Activated T-cell treated with anti-CD3 and anti-CD28 coated beads, Interleukin-2, amount 50 U/mL, for 4 hours (primary cell): ENCODE measurements at places on chromosomes 6 and 20.

- no peak for DNase-seq
Measured at GRCh38 chr6:169926617-169927417, 175.4 kb downstream of the ERMARD start.

DNA sequence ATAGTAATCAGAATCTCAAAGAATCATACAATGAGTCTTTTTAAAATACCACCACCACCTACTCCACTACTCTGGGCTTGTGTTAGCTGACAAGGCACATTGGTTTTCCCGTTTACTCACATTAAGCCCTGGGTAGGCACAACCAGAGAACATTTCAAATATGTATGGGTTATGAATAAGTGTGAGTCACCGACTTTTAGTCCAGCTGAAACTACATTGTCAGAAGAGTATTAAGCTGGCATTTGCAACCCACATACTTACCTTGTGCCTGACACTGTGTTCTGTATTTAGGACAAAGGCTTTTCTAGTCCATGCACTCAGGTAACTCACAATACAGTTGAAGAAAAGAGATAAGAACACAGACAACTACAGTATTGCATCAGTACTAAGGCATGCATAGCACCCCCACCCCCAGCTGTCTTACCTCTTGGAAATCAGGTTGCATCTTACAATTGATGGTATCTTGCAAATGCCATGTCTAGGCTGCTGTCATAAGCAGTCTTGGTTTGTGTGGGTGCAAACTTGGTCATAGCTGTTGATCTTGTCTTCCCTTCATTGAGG is 40.3 kb upstream of the AHI1 start:
- DNase-seq: peak; percentile 7

GRCh38 chr20:63048516-63049190 is 41.9 kb upstream of the BHLHE23 start:
- DNase-seq: no peak

DNA sequence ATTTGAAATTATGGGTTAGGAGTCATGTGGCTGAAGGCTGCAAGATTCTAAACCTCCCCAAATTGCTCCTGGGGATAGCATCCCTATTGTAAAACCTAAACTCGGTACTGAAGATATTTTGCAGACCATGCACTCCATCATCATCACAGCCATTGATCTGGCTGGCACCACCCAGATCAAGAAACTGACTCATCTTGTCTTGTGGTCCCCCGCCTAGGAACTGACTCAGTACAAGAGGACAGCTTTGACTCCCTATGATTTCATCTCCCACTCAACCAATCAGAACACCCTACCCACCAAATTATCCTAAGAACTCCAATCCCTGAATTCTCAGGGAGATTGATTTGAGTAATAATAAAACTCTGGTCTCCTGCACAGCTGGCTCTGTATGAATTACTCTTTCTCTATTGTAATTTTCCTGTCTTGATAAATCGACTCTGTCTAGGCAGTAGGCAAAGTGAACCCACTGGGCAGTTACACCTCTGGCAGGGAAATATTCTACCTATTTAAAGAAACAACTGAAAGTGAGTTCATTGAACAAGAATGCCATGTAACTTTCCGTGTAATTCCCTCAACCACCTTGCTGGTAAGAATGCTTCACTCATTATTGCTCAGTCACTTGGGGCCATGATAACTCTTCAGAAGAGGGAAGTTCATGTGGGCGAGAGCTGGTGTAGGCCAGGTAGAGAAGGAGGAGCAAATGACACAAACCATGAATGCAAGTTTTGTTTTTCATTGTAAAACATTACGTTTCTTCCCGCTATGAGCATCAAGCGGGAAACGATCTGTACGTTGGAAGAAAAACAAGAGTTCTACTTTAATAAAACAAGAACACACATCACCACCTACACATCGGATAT is 602.9 kb upstream of the ARID1B start:
- no peak for DNase-seq

- no peak for DNase-seq
Measured at GRCh38 chr20:2386516-2387179, 5.9 kb downstream of the TGM6 start.

- no peak for DNase-seq
Measured at GRCh38 chr6:81088145-81088544, 664.3 kb downstream of the TENT5A start.

DNA sequence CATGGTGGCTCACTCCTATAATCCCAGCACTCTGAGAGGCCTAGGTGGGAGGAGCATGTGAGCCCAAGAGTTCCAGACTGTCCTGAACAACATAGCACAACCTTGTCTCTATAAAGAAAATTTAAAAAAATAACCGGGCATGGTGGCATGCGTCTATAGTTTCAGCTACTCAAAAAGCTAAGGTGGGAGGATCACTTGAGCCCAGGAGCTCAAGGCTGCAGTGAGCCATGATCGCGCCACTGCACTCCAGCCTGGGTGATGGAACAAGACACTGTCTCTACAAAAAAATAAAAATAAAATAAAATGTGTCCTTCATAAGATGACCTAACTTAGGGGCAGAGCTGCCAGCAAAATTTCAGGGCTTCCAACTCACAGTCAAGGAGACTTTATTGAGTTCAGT is 12.6 kb downstream of the ID4 start:
- no peak for DNase-seq

DNA sequence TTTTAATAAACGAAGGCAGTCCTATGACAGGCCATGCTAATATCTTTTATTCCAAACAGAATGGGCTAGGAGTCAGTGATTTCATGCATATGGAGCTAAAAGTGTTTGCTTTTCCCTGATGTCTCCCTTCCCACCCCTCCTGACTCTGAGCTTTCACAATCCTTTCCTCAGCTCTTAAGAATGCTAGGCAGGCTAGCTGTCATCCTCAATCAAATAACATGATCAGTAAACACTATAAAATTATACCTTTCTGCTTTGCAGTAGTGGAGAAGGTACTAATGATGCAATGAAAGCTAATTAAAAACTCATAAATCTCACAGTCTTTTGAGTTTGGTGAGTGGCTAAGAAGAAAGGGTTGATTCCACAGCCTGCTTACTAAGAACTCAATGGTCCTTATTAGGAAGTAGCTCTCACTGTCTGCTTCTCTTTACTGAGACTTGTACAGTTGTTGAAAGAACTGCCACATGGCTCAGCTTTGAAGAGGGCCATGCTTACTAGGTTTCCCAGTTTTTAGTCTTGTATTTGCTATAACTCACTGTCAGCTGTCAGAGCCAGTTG is 250.9 kb upstream of the JAG1 start:
- no peak for DNase-seq

- DNase-seq: no peak
Measured at GRCh38 chr6:163533443-163533842, 118.9 kb downstream of the QKI start.

DNA sequence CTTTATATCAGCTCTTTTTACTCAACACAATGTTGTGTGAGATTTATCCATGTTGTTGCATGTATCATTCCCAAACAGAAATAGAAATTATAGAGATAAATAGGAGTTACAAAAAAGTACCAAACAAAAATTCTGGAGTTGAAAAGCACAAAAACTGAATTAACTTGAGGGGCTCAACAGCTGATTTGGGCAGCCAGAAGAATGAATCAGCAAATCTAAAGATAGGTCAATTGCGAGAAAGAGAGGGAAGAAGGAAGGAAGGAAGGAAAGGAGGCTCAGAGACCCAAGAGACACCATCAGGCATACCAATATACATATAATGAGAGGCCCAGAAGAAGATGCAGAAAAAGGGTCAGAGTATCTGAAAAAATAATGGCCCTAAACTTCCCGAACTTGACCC is 98.9 kb downstream of the ATG5 start:
- no peak for DNase-seq

DNA sequence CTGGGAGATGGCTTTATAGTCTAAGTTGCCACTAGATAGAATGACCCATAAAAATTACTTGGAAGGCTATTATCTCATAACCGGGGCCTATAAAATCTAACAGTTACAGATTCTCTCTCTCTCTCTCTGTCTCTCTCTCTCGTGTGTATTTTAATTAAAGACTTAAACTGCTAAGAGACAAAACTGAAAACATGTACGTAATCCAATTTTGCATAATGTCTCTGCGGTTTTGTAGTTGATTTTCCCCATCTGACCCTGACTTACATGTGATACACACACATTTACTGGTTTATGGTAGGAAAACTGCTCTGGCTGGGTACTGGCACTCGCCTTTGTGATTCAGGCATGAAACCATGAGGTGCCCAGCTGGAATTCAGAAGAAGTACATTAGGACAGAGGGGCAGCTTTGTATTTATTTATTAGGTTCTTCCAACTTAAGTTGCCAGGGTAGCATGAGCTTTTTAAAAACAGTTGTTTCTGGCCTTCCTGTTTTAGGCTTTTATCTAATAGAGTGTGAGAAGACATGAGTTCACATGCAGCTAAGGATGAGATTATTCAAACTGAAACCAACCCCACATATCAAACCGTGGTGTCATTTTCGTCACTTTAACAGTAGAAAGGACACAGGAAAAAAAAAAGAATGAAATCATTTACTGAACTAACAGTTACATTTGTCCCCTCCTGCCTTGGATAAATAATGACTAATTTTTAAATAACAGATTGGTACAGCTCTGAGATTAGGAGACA is 182.5 kb downstream of the GMPR start:
- peak; percentile 34 for DNase-seq

- no peak for DNase-seq
Measured at GRCh38 chr6:22383016-22383415, 86.2 kb upstream of the PRL start.

DNA sequence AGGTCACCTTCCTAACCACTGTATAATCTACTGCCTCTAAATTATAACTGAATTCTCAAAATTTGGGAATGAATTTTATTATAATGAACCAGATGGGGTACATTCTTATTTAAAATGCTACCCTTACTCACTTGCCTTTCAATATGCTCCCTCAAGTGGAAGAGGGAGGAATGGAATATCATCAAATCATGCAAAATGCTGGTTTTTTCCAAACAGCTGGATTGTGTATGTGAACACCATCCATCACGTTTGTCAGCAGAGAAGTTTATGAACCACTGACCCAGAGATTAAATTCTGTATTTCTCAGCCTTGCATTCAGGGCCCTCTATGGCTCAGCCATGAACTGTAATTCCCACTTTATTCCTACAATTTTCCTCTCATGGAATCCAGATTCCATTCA is 40.5 kb downstream of the CBLN4 start:
- no peak for DNase-seq

- DNase-seq: no peak
Measured at GRCh38 chr6:25670793-25671513, 18.9 kb downstream of the SCGN start.

DNA sequence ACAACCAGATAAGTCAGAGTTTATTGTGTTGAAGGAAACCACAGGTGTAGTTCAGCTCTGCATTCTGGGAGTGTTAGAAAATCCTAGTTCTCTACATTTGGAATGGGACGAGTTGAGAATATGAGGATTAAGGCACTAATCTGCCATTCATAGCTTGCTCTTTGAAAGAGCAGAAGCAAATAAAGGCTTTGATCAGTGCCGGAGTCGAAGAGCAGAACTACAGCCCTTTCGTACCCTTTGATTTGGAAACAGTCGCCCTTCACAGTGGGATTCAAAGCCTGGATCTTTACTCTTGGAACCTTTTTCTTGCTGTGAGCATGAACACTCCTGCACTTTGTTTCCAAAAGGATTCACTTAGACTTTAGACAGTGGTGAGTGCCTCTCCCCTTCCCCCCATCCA is 523.9 kb upstream of the POU3F2 start:
- no peak for DNase-seq

GRCh38 chr20:18692447-18692846 is 104.6 kb downstream of the DTD1 start:
- no peak for DNase-seq

DNA sequence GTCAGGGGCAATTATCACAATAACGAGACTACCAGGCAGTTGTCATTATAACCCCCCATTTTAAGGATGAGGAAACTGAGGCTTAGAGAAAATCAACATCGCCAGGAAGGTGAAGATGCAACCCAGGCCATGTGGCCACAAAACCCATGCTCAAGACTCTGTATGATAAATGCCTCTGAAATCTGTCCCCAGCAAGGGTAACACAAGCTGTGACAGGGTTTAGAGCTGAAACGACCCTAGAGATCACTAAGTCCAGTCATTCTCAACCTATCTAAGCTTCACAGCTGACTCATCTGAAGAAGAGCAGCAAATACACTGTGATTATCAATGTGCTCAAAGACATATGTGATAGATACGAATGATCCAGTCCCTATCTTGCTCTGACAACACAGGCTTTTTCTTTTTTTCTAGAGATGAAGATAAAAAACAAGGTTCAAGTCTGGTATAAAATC is 47.0 kb downstream of the ARHGAP18 start:
- no peak for DNase-seq

DNA sequence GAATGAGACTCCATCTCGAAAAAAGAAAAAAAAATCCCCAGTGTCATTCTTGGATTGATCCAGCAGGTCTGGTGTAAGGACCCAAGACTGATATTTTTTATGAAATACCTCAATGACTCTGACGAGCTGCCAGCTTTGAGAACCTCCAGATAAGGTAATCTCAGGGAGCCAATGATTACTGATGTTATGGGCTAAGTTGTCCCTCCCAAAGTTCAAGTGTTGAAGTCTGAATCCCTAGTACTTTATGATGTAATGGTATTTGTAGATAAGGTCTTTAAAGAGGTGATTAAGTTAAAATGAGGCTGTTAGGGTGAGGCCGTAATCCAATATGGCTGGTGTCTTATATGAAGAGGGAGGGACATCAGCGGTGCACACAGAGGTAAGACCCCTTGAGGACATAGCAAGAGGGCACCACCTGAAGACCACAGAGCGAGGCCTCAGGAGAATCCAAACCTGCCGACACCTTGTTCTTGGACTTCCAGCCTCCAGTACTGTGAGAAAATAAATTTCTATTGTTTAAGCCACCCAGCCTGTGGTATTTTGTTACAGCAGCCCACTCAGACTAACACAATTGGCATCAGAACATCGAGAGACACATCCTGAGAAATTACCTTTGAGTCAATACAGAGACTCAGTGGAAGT is 19.7 kb upstream of the DDO start:
- DNase-seq: no peak

DNA sequence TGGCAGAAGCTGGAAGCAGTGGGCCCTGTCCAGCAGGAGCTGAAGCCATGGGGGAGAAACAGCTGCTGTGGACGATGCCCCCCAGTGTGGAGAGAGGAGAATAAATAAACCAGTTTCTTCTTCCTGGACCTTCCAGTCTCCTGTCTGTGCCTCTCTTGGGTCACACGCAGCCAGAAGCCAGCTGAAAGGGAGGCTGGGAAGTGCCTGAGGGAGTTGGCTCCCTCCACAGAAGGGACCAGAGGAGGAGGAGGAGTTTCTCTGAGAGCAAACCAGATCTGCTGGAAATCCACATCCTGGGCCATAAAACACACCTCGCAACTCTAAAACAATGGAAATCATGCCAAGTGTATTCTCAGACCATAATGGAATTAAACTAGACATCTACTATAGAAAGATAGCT is 577.0 kb downstream of the CDH26 start:
- no peak for DNase-seq

DNA sequence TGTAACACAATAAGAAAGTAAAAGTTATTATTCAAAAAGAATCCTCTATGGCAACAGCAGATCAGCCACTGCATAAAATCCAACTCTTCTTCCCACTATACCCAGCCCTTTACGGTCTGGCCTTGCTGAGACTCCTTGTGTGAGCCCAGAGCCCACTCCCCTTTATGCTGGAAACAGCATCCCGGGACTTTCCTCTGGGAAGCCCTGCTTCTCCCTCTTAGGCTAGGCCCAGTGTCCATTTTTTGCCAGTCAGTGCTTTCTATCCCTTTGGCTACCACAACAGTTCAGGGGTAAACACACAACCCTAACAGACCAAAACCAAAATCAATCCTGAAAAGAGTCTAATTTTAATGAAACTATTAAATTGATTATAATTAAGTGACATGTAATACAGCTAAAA is 20.6 kb downstream of the FKBP5 start:
- no peak for DNase-seq
